ENCODE measurements at places on chromosomes 3 and 15.
A peak's percentile ranks its signal among the peaks of the same experiment; 100 is the strongest.

DNA sequence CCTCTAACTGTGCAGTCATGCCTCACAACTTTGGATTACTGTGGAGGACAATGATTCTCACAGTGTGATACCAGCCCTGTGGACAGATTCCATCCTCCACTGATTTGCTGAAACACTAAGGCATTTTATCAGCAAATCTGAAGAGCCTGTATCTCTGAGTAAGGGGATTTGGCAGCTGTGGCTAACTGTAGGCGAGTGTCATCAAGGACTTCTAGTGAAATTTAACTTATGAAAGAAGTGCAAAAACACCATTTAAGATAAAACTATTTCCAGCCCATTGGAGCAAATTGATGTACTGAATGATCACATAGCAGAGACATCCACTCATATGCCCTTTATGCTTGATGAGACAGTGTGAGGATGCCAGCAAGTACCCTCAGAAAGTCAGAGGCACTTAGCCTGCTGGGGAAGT lies 13.9 kb upstream of the TMPRSS7 start:
- DNase-seq, result no peak

DNA sequence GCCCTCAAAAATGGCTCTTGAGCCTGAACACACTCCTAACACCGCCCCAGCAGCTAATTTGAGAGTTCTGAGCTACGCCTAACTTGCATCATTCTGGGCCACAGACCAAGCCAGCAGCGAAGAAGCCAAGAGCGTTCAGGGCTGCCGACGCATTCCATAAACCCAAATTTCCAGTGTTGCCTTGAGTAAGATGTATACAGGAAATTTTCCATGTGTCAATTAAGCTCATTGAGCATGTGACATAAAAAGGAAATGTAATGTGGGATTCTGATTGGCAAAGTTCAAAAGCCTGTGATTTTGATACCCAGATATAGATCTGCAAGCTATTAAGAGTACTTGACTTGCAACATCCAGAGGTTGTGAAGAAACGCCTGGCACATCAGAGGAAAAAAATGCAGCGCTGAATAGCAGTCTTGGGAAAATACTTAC lies 148.6 kb upstream of the NR2F2 start:
- no peak for DNase-seq

DNA sequence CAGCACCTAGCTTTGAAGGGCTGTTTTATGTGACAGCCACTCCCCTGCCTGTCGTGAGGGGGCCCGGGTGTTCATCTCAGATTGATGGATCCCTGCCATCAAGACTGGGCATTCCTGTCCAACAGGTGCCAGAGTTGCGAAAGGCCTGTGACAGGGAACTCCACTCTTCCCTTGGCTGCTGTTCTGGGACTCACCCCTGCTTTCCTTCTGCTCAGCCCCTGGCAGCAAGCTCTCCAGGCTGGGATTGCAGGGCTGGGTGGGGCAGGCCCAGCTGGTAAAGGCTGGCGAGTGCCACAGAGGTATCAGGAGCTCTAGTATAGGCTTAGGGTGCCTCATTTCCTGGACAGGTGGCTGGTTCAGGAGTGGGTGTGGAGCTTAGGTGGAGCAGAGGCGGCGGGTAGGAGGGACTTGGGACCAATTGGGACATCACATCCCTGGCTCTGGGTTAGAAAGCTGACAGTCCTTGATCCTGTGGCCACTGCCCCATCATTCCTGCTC lies at the start of gene PLA2G4B:
TSS of gene PLA2G4B (plus strand) at position 448 of the 498 bp plus-strand sequence. CDS start 67 bp downstream, outside the sequence.
- no peak for DNase-seq

DNA sequence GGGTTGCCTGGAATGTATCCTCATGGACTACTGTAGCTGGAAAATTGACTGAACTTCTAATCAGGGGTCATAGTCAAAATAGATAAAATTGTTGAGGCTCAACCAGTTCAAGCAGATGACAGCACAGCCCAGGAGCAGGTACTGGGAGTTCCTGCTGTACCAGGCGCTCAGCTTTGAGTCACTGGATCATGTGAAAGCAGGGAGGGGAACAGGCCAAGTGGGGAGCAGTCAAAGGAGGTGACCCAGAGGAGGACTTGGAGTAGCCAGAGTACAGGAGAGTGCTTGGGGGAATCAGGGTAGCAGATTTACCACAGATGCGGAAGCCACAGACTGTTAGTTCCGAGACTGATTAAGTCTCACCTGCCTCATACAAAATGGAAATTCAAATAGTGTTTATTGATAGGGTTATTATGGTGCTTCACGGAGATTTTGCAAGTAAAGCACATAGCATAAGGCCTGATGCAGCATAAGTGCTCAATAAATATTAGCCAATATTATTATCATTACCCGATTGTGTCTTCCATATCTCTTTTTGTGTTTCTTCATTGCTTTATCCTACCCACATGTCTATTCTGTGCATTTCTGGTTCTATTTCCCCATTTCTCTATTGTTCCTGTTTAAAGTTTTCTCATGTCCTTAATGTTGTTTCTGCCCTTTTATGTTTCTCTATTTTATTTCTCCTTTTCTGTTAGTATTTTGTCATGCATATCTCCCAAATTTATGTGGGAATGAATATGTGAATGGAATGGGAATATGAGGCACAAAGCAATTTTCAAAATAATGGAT lies 369.2 kb upstream of the MCTP2 start:
- DNase-seq, result peak; percentile 73

DNA sequence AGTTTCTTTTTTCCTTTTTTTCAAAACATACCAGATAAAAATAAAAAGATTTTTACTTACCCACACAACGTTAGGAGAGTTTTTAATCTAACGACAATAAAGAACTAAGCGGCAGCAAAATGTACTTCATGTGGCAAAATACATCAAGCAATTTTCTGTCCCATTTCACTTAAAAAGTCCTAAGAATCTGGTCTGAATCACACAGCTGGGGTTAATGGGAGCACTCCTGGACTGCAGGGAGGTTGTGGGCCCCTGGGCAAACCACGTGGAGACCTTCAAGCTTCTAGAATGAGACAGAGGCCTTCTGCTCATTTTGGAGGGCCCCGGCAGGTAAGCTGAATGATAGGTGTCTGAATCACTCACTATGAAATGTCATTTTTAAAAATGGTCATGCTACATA lies 193.8 kb downstream of the RORA start:
- no peak for DNase-seq

- DNase-seq, result no peak
Measured at GRCh38 chr3:24158761-24159454, 213.8 kb downstream of the NR1D2 start.
